ENCODE measurements at places on chromosomes 1 and 21.

GRCh38 chr1:200036619-200037270 lies 9.2 kb downstream of the NR5A2 start:
- H3K4me3 ChIP-seq, result no peak overlapping the region
- DNase-seq, result no peak
- H3K4me1 ChIP-seq, result peaks cover 33% of the 10 kb centered on the region
- no peak overlapping the region for H3K27ac ChIP-seq

- peak overlapping the region; percentile 96 for H3K27ac ChIP-seq
- DNase-seq, result no peak
- no peaks in the 10 kb centered on the region for H3K27me3 ChIP-seq
- H3K4me1 ChIP-seq, result peaks cover 66% of the 10 kb centered on the region
- H3K4me3 ChIP-seq, result peak overlapping the region; percentile 97
Observed at GRCh38 chr1:116375148-116375886, 2.3 kb downstream of the ATP1A1 start.

DNA sequence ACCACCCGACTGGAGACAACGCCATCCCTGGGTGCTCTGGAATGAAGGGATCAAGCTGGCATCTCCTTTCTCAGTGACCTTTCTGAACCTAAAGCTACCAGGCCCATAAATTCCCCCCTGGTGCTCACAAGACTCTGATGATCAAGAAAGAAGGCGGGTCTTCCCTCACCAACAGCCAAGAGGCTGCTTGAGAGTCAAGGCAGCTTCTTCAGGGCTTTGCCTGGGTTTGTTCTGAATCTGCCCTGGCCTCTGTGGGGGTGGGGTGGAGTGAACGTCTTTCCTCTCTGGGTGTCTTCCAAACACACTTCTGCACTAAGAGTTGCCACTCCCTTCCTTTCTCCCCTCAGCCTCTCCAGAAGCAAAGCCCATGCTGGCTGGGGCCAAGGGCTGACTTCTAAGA lies 36.1 kb downstream of the CD247 start:
- H3K27ac ChIP-seq, result peak overlapping the region; percentile 93
- peak; percentile 46 for DNase-seq
- peaks cover 96% of the 10 kb centered on the region for H3K4me1 ChIP-seq

DNA sequence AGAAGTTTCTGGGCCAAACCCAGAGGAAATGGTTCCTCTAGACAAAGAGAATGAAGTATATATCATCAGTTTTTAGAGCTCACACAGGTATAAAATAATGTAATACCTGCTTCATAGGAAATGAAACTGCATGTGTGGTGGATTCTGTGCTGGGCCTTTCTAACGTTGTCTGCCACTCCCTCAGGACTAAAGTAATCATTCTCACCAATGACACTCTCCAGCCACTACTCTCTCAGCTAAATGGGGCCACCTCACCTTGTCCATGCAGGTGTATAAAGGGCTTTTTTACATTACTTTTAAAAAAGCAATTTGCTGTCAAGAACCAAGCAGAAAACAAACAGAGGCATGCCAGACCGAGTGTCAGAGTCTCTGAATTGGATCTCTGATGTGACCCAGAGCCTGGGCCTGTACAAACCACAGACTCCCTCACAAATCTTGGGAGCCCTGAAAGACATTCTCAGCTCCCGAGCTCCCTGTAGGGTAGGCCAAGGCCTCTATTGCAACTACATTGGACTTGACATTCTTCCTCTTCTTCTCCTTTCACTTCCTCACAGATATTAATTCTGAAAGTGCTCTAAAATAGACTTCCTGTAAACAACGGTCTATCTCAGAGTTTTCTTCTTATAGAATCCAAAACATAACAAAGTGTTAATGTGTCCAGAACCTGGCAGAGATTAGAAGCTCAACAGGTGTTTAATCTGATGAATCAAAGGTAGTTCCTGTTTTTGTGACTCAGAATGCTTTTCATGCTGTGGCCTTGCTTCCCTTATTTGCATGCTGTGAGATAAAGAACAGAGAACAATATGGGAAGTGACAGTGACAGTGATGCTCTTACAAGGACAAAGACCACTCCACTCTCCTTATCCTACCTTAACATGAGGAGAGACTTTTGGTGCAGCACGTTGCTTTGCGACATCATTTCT lies 8.6 kb downstream of the AIM2 start:
- H3K27me3 ChIP-seq, result no peaks in the 10 kb centered on the region
- peak overlapping the region; percentile 84 for H3K27ac ChIP-seq
- no peak for DNase-seq
- H3K36me3 ChIP-seq, result no peaks in the 10 kb centered on the region
- peaks cover 14% of the 10 kb centered on the region for H3K4me1 ChIP-seq
- peak overlapping the region; percentile 78 for H3K4me3 ChIP-seq

DNA sequence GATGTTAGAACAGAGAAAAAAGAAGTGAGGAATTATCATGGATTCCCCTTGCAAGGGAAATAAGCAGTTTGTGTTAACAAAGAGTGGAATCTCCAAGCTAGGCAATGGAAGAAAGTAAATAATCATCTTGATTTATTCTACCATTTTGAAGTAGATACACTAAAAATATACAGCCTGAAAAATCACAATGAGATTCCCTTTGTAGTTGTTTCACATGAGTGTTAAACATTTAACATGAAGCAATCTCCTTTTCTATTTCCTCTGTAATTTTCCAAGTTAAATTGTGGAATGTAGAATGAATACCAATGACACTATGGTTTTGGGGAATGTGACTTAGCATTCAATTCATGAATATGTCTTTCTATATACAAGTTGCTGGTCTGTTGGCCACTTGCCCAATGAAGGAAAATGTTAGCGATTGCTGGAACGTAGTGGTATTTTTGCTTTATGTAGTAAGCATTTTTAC lies 5.7 kb downstream of the TGFB2 start:
- H3K4me3 ChIP-seq, result peak overlapping the region; percentile 76
- DNase-seq, result no peak
- no peaks in the 10 kb centered on the region for H3K36me3 ChIP-seq
- no peaks in the 10 kb centered on the region for H3K27me3 ChIP-seq

GRCh38 chr1:63532727-63533126 lies 9.4 kb downstream of the EFCAB7 start:
- DNase-seq, result no peak
- no peaks in the 10 kb centered on the region for H3K27me3 ChIP-seq
- H3K36me3 ChIP-seq, result no peaks in the 10 kb centered on the region
- no peaks in the 10 kb centered on the region for H3K4me1 ChIP-seq
- H3K4me3 ChIP-seq, result no peak overlapping the region

GRCh38 chr1:54312796-54313316 lies 93.3 kb downstream of the SSBP3 start:
- peak overlapping the region; percentile 70 for H3K27ac ChIP-seq
- H3K4me1 ChIP-seq, result peaks cover 64% of the 10 kb centered on the region
- no peaks in the 10 kb centered on the region for H3K27me3 ChIP-seq
- H3K36me3 ChIP-seq, result no peaks in the 10 kb centered on the region
- H3K4me3 ChIP-seq, result peak overlapping the region; percentile 73

GRCh38 chr21:44738621-44739020 lies 27.2 kb upstream of the TSPEAR start:
- no peaks in the 10 kb centered on the region for H3K27me3 ChIP-seq
- H3K4me3 ChIP-seq, result no peak overlapping the region
- peaks cover 4% of the 10 kb centered on the region for H3K36me3 ChIP-seq
- no peak for DNase-seq
- no peak overlapping the region for H3K27ac ChIP-seq

- no peak overlapping the region for H3K4me3 ChIP-seq
- no peak for DNase-seq
- H3K27ac ChIP-seq, result no peak overlapping the region
- H3K4me1 ChIP-seq, result peaks cover 4% of the 10 kb centered on the region
- H3K36me3 ChIP-seq, result no peaks in the 10 kb centered on the region
Observed at GRCh38 chr21:39366563-39366962, 17.7 kb upstream of the HMGN1 start.

- peaks cover 2% of the 10 kb centered on the region for H3K4me1 ChIP-seq
- H3K27ac ChIP-seq, result peak overlapping the region; percentile 56
- DNase-seq, result no peak
- peaks cover 18% of the 10 kb centered on the region for H3K36me3 ChIP-seq
Observed at GRCh38 chr21:36203603-36203889, 46.9 kb downstream of the DOP1B start.

DNA sequence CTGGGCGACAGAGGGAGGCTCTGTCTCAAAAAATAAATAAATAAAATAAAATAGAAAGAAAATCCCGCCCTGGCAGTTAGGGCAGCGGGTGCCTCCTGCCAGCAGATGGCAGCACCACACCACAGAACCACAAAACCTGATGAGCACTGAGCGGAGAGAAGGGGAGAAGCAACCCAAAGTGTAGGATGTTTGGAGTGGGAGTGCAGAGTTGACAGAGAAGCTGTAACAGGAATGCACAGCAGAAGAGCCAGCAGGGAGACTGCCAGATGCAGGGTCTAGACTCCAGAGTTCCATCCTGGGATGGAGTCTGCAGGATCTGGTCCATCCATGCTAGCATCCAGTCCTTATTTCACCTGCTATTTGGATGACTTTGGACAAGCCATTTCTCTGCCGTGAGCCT lies 29.7 kb upstream of the KIRREL1 start:
- H3K27ac ChIP-seq, result no peak overlapping the region
- no peak overlapping the region for H3K4me3 ChIP-seq
- H3K27me3 ChIP-seq, result peaks cover 16% of the 10 kb centered on the region

DNA sequence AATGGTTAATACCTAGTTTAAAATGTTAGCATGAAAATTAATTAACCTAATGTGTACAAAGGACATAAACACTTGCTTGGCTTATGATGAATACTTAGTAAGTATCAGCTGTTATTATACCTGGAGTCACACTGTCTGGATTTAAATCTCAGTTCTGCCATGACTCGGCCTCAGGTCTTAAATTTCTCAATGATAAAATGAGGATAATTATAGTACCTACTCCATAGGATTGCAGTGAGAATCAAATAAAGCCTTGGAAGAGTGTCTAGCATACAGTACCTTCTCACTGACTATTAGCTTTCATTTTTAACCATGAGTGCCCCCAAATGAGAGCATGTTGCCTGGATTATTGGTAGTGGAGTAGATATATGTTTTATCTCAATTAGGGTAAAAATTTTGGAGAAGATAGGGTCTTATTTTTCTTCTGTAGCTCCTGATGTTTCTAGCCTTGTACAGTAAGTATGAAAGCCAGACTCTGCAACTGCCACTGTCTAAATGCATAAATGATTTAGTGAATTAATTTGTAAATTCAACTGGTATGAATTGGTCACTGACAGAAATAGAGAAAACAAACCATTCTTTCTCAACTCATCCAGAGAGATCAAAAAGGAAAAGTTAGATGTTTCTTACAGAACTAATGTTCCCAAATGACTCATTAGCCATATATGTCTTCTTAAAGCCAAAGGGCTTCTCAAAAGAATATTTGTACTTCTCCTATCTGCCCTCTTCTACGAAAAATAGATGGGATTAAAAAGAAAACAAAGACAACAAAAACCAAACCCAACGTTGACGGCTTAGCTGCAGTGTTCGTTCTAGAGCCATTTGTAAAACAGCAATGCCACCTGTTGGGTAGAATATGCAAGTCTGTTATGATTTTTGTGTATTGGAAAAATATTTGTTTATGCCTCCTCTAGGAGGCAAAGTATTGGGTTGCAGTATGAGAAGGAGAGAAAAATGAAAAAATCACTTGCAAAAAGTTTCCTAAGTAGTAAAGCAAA lies 53.8 kb upstream of the MROH9 start:
- H3K27me3 ChIP-seq, result peaks cover 16% of the 10 kb centered on the region
- H3K36me3 ChIP-seq, result peaks cover 4% of the 10 kb centered on the region
- H3K4me1 ChIP-seq, result no peaks in the 10 kb centered on the region
- H3K4me3 ChIP-seq, result no peak overlapping the region
- H3K27ac ChIP-seq, result no peak overlapping the region

GRCh38 chr1:157137408-157138219 lies 581 bp downstream of the ETV3 start:
- DNase-seq, result no peak
- H3K4me1 ChIP-seq, result peaks cover 70% of the 10 kb centered on the region
- H3K36me3 ChIP-seq, result peaks cover 35% of the 10 kb centered on the region
- peak overlapping the region; percentile 94 for H3K4me3 ChIP-seq
- H3K27ac ChIP-seq, result peak overlapping the region; percentile 95

- DNase-seq, result no peak
- H3K27ac ChIP-seq, result no peak overlapping the region
- H3K36me3 ChIP-seq, result no peaks in the 10 kb centered on the region
Observed at GRCh38 chr1:238152119-238152518, 261.4 kb upstream of the ZP4 start.

- H3K36me3 ChIP-seq, result no peaks in the 10 kb centered on the region
- no peak overlapping the region for H3K4me3 ChIP-seq
- H3K27ac ChIP-seq, result no peak overlapping the region
- no peak for DNase-seq
- no peaks in the 10 kb centered on the region for H3K4me1 ChIP-seq
- no peaks in the 10 kb centered on the region for H3K27me3 ChIP-seq
Observed at GRCh38 chr21:26057477-26058170, 112.9 kb downstream of the APP start.

GRCh38 chr1:3155056-3155925 lies 86.3 kb downstream of the PRDM16 start:
- no peaks in the 10 kb centered on the region for H3K36me3 ChIP-seq
- H3K4me3 ChIP-seq, result no peak overlapping the region
- no peak overlapping the region for H3K27ac ChIP-seq
- H3K27me3 ChIP-seq, result peaks cover 7% of the 10 kb centered on the region
- DNase-seq, result no peak
- H3K4me1 ChIP-seq, result no peaks in the 10 kb centered on the region

DNA sequence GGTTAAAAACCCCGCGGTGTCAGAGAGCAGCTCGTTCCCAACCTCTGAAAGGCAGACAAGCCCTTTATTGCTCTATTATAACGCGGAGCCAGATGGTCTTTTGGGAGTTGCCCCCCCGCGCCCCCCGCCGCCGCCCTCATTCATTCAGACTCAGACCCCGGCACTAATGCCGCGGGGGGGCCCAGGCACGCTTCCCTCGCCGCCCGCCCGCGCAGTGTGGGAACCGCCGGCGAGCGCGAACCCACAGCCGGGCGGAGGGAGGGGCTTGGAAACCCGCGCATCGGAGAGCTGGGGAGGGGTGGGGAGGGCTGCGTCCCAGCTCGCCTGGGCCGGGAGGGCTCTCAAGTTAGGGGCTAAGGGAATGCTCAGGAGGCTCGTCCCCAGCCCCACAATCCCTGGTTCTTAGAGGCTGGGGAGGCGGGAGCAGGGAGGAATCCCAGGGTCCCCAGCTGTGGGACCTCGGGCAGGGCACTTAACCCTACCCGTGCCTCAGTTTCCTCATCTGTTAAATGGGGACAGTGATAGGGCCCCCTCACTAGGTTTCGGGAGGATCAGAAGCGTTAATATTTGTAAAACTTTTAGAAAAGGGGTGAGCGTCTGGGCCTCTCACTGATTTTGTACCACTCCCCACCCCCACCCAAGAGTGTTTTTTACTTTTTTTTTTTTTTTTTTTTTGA lies 10.9 kb upstream of the HES5 start:
- no peak for DNase-seq
- peaks cover 11% of the 10 kb centered on the region for H3K4me1 ChIP-seq
- H3K4me3 ChIP-seq, result no peak overlapping the region
- H3K27ac ChIP-seq, result no peak overlapping the region
- H3K36me3 ChIP-seq, result no peaks in the 10 kb centered on the region
